ENCODE measurements at places on chromosomes 5 and 9.
A peak's percentile ranks its signal among the peaks of the same experiment; 100 is the strongest.

DNA sequence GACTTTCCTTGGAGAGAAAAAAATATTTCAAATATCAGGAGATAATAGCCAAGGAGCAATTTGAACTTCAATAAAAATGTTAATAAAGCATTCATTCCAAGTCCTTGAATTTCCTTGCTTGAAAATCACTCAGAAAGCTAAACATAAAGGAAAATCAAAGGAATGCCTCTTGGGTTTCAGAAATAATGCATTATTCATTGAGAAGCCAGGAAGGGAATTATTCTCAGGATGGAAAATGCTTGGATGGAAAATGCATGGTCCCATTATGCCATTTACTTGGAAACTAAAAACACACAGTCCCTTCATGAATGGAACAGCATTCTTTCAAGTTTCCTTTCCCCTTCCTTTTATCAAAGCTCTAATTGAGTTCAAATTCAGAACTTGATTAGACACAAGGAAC, 160.9 kb downstream of the LPAR1 start:
- no peak for DNase-seq

DNA sequence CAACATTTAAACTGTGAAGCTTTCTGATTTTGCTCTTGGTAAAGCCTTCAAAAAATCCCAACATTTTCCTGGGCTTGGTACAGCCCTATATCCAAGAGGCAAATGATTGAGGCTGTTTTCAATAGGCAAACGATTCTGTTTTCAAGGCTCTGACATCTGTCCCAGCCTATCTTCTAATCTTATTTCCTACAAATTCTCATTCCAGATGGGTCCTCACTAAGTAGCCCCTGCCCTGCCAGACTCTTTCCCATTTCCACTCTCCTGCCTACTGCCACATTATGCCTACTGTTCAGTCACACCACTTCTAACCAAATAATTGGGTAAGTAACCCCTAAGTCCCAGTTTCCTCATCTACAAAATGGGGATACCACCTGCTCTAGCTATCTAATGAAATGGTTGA, 3.5 kb downstream of the GBA2 start:
- DNase-seq = no peak

DNA sequence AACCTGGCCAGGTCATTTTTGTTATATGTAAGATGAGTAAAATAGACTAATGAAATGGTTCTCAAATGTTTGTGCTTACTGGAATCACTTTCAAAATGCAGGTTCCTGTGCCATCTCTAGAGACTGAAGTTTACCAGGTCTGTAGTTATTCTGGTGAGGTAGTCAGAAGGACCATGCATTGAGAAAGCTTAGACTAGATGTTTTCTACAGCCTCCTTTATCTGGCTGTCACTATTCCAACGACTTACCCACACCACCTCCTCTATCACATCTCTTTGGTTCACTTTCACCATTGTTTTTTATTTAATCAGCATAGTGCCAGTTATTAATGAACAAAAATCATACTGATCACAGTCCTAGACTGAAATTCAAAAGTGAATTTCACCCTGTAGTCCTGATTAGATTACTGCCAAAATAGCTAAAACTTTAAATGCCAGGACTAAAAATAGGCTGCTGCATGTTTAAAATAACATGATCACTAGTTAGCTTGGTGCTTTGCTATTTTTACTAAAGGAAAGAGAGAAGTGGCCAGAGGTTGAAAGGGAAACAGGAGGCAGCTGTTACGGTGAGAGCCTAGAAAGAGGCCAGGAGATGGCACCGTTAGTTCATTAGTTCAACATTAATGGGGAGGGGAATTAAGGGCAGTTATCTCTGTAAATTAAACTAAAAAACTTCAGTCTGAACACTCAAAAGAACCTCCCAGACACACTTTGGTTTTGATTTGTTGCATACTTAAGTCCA, 13.9 kb upstream of the FNIP1 start:
- DNase-seq = no peak

DNA sequence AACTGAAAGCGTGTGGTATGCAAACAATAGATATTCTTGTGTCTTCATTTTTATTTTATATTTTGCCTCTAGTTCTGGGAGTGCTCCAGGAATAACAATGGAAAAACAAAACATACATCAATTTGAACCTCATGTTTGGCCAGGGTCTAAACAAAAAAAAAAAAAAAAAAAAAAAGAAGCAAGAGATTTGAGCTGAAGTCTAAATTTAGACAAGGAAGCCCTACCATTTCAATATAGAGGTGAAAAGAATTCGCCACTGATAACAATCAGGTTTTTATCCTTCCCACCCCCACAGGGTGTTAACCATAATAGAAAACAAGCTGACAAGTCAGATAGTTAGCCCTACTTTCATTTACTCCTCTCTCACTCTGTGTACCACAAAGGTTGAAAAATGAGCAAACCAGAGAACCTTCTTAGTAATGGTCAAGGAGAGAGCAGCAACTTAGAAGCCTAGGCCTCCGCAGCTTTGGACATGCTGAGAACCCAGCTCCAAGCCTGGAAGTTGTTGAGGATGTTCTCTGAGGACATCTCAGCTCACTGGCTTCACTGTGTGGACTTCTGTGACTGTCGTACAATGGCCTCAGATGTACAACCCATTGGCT, 118.2 kb upstream of the HMHB1 start:
- no peak for DNase-seq

DNA sequence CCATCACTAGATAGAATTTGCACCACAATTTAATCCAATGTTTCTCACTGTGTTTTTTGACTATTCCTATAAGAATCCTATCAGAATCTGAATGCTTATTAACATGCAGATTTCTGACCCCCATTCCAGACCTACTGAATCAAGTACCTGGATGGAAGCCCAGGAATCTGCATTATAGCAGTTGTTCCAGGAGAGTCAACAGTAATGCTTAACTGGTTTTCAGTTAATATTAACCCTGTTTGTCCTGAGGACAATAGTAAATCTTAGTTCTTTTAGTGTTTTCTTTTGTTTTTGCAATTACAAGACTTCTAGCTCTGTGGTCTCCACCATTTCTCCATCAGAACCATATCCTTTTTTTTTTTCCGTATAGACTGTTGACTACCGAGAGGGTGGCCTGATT, 168.2 kb downstream of the SREK1 start:
- DNase-seq = no peak

DNA sequence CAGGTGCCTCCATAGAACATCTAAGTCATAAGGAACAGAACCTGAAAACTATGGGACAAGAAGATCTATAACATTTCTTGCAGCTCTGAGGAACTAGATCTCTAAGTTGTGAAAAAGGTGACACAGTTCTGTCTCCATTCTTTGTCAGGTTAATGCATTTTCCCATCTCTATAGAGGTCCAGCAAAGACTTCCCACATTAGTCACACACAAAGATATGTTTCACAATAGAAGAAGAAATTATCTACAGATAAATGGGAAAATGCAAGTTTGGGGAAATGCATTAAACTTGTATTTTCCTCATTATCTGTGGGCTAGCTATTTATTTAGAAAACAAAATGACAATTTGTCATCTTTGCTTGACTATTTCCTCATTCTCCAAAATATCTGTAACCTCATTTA, 458.6 kb upstream of the PAPPA start:
- DNase-seq = no peak

DNA sequence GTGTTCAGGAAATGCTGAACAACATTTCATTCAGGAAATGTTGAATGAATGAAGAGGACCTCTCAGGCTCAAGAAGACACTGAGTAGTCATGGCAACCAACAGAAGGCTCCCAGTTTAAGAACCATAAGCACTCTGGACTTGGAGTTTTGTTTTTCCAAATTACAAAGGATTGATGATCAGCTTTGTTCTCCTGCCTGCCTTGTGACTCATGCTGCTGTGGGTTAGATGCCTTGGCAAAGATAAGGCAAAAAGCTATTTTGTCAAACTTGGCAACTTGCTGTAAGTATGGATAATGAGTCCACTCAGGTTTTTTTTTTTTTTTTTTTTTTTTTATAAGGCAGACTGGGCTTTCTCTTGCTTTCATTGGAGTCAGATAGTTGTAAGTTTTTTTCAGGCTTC, 365.0 kb downstream of the TMEM232 start:
- DNase-seq = no peak

DNA sequence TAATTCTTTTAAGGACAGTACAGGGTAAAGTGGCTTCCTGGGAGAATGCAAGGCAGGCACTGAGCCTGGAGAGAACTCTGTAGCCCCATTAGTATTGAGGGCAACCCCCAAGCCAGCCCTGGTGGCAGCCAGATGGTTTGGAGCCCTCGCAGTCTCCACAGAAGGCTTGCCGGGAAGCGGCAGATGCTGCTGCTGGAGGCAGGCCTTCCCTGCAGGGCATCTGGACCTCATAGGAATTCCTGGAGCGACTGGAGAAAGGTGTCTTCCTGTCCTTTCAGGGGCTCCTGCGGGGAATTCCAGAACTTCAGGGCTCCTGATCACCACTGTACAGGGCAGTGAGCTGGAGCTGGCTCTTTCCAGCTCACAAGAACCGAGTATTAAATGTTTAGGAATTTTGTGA, 167.5 kb downstream of the INSYN2B start:
- no peak for DNase-seq

DNA sequence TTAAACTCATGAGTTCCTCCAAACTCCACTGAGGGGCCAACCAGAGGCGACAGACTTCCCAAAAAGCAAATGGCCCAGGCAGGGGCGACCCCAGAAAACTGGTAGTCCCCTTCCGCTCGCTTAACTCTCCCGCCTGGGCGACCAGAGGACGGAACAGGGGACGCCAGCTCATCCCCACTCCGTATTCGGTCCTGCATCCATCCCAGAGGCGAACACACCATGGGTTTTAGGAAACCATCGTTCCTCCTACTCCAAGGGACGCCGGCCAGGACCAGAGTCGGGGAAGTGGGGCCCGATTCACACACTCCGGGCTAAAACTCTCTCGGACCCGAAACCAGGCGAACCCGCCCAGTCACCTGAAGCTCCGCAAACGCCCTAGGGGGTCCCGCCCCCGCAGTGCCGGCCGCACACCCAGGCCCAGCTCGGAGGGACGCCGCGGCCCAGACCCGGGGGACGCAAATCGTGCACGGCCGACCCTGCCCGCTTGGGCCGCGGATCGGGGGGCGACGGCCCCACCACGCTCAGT, 478 bp downstream of the TEX10 start:
- peak; percentile 7 for DNase-seq

GRCh38 chr5:139014726-139015125, 139.6 kb upstream of the LRRTM2 start:
- DNase-seq = no peak

DNA sequence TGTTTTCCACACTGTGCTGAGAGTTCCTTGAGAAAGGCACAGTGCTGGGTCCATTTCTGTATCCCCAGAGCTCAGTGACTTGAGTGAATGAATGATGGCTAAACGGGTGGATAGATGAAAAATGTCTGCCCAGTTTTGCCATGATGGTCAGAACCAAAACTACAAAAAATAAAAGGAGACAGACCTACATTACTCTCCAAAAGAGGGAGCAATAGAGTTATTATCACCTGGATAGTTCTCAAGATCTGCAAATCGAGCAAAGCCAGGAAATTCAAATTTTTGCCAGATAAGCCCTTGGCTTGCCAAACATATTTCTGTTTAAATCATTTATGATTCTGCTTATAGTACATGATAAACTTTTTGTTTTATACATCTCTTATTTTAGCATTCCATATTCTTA, 214.2 kb upstream of the ZNF462 start:
- no peak for DNase-seq

- DNase-seq = no peak
Observed at GRCh38 chr5:3342271-3343100, 253.1 kb upstream of the IRX1 start.

DNA sequence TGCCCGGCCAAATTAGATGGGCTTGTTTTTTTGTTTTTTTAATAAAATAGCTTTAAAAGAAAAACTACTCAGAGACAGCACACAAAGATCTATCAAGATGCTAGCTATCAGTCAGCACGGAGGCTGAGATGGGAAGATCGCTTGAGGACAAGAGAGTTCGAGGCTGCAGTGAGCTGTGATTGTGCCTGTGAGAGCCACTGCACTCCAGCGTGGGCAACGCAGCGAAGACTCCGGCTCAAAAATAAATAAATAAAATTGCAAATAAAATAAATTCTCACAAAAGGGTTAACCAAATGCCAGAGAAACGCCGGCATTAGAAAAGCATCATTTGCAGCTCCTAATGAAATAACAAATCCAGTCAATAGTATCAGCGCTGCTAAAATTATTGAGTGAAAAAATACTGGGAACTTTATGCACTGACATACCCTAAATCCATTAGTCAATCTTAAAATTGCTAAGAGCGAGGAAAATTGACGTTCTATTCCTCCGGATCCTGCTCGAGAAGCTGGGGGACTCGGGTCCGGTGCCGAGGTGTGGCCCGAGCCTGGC, 681 bp downstream of the CPLANE1 start:
- no peak for DNase-seq

GRCh38 chr5:81513982-81514381, 120.0 kb upstream of the ACOT12 start:
- DNase-seq = no peak

- DNase-seq = no peak
Observed at GRCh38 chr5:130052752-130053151, 148.5 kb downstream of the CHSY3 start.

DNA sequence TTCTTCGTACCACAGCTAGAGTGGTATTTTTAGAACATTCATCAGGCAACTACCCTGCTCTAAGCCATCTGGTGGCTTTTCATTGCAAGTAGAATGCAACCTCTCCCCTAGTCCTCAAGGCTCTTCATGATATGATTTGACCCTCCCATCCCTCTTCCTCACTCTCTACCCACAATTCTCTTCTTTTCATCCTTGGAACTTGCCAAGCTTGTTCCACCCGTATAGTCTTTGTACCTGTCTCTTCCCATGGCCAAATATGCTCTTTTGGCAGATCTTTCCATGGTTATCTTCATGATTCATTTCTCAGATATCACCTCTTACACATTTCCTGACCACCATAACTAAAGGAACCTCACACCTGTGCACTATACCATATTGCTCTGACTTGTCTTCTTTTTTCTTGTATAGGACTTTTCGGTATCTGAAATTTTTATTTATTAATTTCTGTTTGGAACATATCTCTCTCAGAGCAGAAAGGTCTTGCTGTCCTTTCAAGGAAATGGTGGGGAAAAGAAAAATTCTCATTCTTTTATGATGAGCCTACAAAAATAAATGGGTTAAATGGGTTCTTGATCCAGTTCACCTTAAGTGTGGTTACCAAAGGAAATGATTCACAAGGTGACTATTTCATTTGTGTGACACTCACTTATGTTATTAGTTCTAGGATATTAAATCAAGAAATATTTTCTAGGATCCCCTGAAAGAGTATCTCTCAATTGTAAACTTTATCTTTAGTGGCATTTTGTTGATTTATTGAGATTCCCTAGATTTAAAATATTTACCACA, 3.7 kb upstream of the CD274 start:
- no peak for DNase-seq

- DNase-seq = no peak
Observed at GRCh38 chr9:89754193-89754592, 149.4 kb downstream of the GADD45G start.

- DNase-seq = no peak
Observed at GRCh38 chr5:122187426-122187825, 58.1 kb downstream of the ZNF474 start.

DNA sequence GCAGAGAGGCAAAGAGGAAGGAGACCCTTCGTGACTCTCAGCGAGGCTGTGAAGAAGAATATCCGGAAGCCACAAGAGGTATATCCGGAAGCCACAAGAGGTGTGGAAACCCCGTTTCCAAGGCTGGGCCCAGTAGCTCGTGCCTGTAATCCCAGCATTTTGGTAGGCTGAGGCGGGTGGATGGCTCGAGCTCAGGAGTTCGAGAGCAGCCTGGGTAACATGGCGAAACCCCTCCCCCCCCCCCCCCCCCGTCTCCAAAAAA, 612 bp upstream of the BBLN start:
- DNase-seq = no peak

GRCh38 chr9:125126019-125126746, 17.1 kb downstream of the SCAI start:
- DNase-seq = peak; percentile 4

GRCh38 chr5:115458416-115458815, 86.2 kb downstream of the FEM1C start:
- DNase-seq = no peak
